ENCODE measurements at places on chromosomes 5 and 9.

DNA sequence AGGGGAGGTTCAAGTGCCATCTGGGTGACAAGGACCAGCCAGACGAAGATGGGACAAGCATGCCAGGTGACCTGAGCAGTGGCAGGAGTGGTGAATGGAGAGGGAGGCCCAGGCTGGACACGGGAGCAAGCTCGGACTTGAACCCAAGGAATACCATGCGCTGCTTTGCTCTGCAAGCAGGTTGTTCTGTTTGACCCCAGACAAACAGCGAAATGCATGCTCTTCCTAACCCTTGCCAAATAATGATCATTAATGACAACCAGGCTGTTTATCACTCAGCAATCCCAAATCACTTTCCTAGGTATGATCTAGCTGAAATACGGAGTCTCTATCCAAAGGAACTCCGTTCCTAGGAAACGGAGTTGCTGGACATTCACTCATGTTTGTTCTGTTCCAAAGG lies 77.4 kb downstream of the PTPDC1 start:
- DNase-seq, result no peak

DNA sequence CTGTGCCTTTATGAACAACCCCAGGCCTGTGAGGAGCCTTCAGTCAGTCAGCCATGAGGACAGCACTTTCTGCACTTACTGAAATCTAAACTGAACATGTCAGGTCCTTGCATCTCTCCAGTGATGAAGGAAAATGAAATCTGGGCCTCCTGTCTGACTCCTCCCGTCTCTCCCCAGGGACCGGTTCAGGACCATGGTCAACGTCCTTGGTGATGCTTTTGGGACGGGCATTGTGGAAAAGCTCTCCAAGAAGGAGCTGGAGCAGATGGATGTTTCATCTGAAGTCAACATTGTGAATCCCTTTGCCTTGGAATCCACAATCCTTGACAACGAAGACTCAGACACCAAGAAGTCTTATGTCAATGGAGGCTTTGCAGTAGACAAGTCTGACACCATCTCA lies 77.0 kb upstream of the PLPP6 start:
- DNase-seq, result no peak

- DNase-seq, result no peak
These were observed 54.7 kb upstream of the SUSD3 start for GRCh38 chr9:93003552-93004407.

DNA sequence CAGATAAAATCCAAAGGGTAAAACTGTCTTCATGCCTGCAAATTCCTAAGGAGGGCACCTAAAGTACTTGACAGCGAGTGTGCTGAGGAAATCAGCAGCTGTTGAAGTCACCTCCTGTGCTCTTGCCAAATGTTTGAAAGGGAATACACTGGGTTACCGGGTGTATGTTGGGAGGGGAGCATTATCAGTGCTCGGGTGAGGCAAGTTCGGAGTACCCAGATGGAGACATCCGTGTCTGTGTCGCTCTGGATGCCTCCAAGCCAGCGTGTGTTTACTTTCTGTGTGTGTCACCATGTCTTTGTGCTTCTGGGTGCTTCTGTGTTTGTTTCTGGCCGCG lies 727 bp upstream of the ADRB2 start:
- no peak for DNase-seq

- no peak for DNase-seq
These were observed 11.9 kb downstream of the SPINK6 start for GRCh38 chr5:148214665-148215185.

- no peak for DNase-seq
These were observed 3.9 kb downstream of the CDKN2B start for GRCh38 chr9:22005021-22005701.

GRCh38 chr5:174612686-174613085 lies 111.7 kb upstream of the MSX2 start:
- no peak for DNase-seq

DNA sequence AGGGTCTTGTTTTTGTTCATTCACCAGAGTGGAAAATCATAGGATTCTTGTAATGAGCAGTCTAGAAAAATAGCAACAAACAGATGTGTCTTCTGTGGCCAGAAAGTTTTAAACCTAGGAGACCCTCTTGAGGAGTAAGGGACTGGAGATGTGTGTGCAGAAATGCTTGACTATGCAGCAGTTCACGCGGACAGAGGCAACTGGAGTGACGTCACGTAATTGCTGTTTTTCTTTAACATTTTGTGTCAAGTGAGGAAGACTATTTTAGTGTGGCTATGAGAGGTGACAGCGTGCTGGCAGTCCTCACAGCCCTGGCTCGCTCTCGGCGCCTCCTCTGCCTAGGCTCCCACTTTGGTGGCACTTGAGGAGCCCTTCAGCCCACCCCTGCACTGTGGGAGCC lies 163.1 kb upstream of the PTCH1 start:
- no peak for DNase-seq

- DNase-seq, result no peak
These were observed 152.5 kb upstream of the NFIB start for GRCh38 chr9:14466429-14466818.

DNA sequence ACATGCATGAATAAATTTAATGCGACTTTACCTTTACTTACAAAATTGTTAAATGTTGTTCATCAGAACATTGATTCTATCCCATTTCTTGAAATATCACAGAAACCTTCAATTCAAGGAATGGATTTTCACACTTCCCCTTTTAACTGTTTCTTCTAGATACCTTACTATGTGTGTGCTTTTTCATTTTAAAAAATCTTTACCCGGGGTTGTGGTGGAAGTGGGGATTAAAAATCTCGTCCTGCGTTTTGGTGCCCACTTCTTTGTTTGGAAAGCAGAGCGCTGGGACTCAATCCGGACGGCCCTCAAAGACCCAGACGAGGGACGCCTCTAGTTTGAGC lies 5.8 kb upstream of the MEF2C start:
- DNase-seq, result no peak
